ENCODE measurements at places on chromosomes 1 and 21. TPM values are rescaled to one million over a fixed set of nuclear protein-coding genes. Genes with fewer than 3 reads are reported as not detected.

DNA sequence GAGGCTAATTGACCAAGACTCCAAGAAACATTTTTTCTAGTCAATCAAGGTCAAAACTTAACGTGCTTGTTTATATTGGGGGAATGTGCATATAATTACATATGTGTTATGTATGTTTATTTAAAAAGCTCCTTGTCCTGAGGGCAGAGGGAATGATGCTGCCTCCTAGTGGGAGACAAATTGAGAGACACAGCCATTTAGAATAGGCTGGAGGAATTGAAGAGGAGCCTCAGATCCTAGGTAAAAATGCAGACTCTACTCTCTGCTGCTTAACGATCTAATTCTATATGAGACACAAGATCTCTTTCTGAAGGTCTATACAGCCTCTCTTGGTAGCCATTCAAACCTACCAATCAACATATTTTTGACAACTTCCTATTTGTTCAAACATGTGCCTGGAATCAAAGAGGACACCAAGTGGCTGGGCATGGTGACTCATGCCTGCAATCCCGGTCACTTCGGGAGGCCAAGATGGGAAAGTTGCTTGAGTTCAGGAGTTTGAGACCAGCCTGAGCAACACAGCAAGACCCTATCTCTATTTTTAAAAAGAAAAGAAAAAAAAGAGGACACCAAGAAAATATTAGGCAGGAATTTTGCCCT lies 136.6 kb upstream of the ZNF648 start:
- peak overlapping the region; percentile 66 for H3K27ac ChIP-seq
- no peak overlapping the region for H3K4me3 ChIP-seq
- H3K4me1 ChIP-seq = peaks cover 6% of the 10 kb centered on the region
- no peaks in the 10 kb centered on the region for H3K36me3 ChIP-seq
- no peaks in the 10 kb centered on the region for H3K27me3 ChIP-seq

- peak overlapping the region; percentile 86 for H3K27ac ChIP-seq
- DNase-seq = no peak
- H3K4me1 ChIP-seq = peaks cover 23% of the 10 kb centered on the region
- H3K27me3 ChIP-seq = no peaks in the 10 kb centered on the region
- no peaks in the 10 kb centered on the region for H3K36me3 ChIP-seq
- peak overlapping the region; percentile 32 for H3K4me3 ChIP-seq
Observed at GRCh38 chr1:174990382-174990999, 9.3 kb upstream of the CACYBP start.

DNA sequence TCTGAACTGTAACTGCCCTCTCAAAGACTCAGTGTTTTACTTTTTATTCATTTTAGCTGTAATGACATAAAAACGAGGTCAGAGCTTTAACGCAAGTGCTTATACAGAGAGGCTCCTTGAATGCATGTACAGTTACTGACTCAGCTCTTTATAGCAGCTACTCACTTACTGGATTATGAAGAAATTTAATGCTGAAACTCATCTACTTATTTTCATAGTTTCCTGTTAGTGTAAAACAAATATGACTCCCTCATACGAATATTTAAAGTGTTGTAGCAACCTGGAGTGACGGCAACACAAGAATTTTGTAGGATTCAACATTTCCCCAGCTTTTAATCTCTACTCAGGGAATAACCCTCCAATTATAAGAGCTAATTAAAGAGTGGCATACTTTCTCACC lies 32.7 kb downstream of the ADSS2 start:
- H3K36me3 ChIP-seq = peaks cover 72% of the 10 kb centered on the region
- H3K27ac ChIP-seq = no peak overlapping the region
- H3K4me1 ChIP-seq = no peaks in the 10 kb centered on the region
- no peak for DNase-seq
- H3K27me3 ChIP-seq = no peaks in the 10 kb centered on the region

Gene S100A2
- 2.8 TPM for polyA plus RNA-seq

- peak overlapping the region; percentile 69 for H3K27ac ChIP-seq
- H3K36me3 ChIP-seq = no peaks in the 10 kb centered on the region
- no peak for DNase-seq
- H3K4me3 ChIP-seq = peak overlapping the region; percentile 41
Observed at GRCh38 chr1:186681121-186681520, 898 bp upstream of the PTGS2 start.

Gene DYRK3
- 0.89 TPM for polyA plus RNA-seq

- H3K27ac ChIP-seq = no peak overlapping the region
- DNase-seq = no peak
- peaks cover 12% of the 10 kb centered on the region for H3K27me3 ChIP-seq
- no peak overlapping the region for H3K4me3 ChIP-seq
- H3K36me3 ChIP-seq = no peaks in the 10 kb centered on the region
Observed at GRCh38 chr1:175892686-175893085, 149.3 kb upstream of the TNR start.

GRCh38 chr21:45998871-45999580 lies 17.5 kb downstream of the COL6A1 start:
- no peaks in the 10 kb centered on the region for H3K27me3 ChIP-seq
- no peaks in the 10 kb centered on the region for H3K4me1 ChIP-seq
- H3K27ac ChIP-seq = no peak overlapping the region
- peaks cover 76% of the 10 kb centered on the region for H3K36me3 ChIP-seq
- no peak overlapping the region for H3K4me3 ChIP-seq
- DNase-seq = no peak

Gene ARHGEF16
- 1.5 TPM for polyA plus RNA-seq

DNA sequence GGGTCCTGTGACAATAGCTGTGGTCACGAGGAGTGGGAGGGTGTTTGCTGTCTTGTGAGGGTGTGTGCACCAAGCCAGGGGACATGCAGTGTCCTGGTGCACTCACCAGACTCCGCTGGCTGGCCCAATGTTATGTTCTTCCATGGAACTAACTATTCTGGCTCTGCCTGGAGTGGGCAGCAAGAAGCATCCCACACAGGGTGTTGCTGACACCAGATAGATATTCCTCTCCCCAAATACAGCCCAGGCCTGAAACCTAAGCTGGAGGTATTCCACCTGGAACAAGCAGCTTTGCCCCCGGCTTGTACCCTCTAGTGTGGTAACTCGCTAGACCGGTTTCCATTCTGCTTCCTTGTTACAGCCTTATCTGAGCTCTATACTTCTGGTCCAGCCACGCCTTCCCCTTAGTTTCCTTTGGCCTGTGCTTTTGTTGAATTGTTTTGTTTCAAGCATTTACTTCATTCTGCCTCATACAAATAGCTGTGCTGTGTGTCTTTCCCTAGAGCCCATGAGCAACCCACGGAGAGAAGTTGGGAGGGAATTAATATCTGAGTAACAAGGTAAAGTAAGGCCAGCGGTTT lies 14.7 kb upstream of the LY9 start:
- peak overlapping the region; percentile 76 for H3K27ac ChIP-seq
- no peak overlapping the region for H3K4me3 ChIP-seq
- H3K36me3 ChIP-seq = no peaks in the 10 kb centered on the region
- peaks cover 23% of the 10 kb centered on the region for H3K4me1 ChIP-seq
- DNase-seq = no peak

Gene CFH
- 7.3 TPM for polyA plus RNA-seq

DNA sequence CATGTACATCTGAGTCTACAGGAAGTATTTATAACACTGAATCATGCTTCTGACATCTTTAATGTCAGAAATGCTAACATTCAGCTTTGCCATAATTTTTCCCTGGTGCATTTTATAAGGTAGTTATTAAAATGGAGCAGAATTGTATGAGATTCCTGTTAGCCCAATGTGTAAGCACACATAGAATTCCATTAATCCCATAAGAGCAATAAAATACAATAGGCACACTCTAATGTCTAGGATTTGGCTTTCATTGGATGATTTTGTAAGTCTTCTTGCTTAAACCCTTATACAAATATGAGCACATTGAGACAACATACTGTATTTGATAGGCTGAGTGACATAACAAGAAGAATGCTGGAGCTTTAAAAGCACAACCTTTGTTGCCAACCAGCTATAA lies 256.4 kb downstream of the HMCN1 start:
- peaks cover 4% of the 10 kb centered on the region for H3K4me1 ChIP-seq
- H3K36me3 ChIP-seq = no peaks in the 10 kb centered on the region
- H3K4me3 ChIP-seq = no peak overlapping the region
- H3K27me3 ChIP-seq = no peaks in the 10 kb centered on the region
- no peak overlapping the region for H3K27ac ChIP-seq

GRCh38 chr21:39390212-39390765 lies 41.4 kb upstream of the HMGN1 start:
- DNase-seq = no peak
- no peak overlapping the region for H3K27ac ChIP-seq
- H3K36me3 ChIP-seq = peaks cover 42% of the 10 kb centered on the region
- H3K4me1 ChIP-seq = peaks cover 44% of the 10 kb centered on the region
- H3K4me3 ChIP-seq = no peak overlapping the region

DNA sequence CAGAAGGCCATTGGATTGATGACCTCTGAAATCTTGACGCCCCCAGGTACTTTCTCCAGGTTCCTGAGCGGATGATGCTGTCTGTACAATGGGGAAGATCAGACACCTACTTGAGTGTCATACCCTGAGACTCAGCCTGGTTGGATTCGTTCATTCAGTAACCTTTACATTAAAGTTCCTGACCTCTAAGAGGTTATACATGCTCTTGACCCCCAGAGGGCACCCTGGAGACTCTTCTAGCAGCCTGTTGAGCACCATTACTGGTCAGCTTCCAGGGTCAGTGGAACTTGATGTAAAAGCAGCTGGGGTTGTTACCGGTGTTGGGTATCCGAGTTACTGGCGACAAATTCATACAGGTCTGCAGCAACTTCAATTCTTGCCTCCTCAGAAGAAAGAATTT lies 114.3 kb upstream of the ZNF678 start:
- H3K36me3 ChIP-seq = no peaks in the 10 kb centered on the region
- no peaks in the 10 kb centered on the region for H3K27me3 ChIP-seq
- no peak for DNase-seq
- H3K27ac ChIP-seq = no peak overlapping the region
- no peaks in the 10 kb centered on the region for H3K4me1 ChIP-seq

GRCh38 chr1:97034651-97035050 lies 313.1 kb downstream of the PTBP2 start:
- no peak overlapping the region for H3K4me3 ChIP-seq
- H3K36me3 ChIP-seq = no peaks in the 10 kb centered on the region
- no peak overlapping the region for H3K27ac ChIP-seq
- no peaks in the 10 kb centered on the region for H3K4me1 ChIP-seq
- H3K27me3 ChIP-seq = no peaks in the 10 kb centered on the region

GRCh38 chr1:244952280-244952933 lies 88.1 kb upstream of the HNRNPU start:
- no peak for DNase-seq
- H3K36me3 ChIP-seq = no peaks in the 10 kb centered on the region
- H3K4me1 ChIP-seq = no peaks in the 10 kb centered on the region
- no peaks in the 10 kb centered on the region for H3K27me3 ChIP-seq

Gene PLA2G2C
- polyA plus RNA-seq = not detected

Gene SLC30A10
- polyA plus RNA-seq = not detected

DNA sequence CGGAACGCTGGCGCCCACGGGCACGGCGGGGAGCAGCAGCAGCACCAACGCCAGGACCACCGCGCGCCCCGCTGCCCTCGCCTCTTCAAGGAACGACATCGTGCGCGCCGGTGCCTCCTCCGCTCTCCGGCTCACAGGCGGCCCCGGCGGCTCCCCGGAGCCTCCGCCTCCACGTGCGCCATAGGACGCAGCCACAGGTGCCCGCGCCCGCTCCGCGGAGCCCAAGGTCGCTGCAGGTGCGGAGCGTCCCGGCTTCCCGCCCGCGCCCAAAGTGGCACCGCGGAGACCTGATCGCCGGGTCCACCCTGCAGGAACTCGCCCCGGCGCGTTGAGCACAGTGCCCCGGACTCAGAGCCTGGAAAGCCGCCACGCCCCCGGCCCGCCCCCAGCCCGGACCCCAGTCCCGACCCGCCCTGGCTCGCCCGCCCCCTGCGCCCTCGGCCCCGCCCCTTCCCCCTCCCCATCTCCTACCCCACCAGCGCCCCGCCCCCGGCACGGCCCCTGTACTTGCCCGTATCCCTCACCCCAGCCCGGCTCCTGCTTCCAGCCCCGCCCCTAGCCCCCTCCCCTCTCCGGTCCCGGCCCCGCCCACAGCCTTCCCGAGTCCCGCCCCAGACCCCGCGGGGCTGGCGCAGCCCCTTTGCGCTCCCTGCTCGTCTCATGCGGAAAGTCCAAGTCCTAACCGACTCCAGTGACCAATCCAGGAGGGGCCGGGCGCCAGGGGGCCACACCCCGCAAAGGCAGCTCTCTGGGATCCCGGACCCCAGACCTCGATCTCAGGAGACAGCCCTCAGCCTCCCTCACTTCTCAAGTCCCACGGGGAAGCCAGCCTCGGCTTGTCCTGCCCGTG lies at the start of gene MEGF6:
Gene MEGF6, minus strand, starts transcription at position 339 of the 850 bp plus-strand sequence. Its CDS starts 240 bp downstream, at position 99.
- H3K4me1 ChIP-seq = peaks cover 20% of the 10 kb centered on the region
- DNase-seq = peak; percentile 86
- H3K27ac ChIP-seq = no peak within 1 kb of the TSS
- peaks cover 18% of the 10 kb centered on the region for H3K27me3 ChIP-seq
- H3K4me3 ChIP-seq = peak within 1 kb of the TSS; percentile 75

GRCh38 chr1:194466706-194467105 lies 1280.3 kb upstream of the B3GALT2 start:
- H3K36me3 ChIP-seq = no peaks in the 10 kb centered on the region
- H3K4me3 ChIP-seq = no peak overlapping the region
- no peak for DNase-seq
- H3K4me1 ChIP-seq = no peaks in the 10 kb centered on the region

DNA sequence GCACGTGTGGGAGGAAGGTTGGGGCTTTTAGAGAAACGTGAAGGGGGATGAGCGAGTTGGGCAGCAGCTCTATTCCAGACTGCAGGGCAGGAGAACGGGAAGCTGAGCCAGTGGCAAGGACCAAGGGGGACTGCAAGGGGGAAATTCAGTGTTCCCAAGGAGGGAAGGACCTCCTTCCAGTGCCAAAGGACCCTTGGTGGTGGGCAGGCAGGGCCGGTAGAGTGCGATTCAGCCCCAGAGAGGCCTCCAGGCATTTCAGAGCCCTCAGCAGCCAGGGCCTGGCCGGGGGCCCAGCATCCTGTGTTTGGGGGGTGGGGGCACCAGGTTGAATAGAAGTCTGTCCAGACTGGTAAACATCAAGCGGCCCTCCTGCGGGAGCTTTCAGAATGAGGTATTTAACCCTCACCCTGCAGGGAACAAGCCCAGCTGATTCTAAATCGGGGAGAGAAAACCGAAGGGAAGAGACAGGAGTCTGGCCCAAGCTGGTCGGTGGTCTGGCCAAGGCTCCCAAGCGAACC lies 2.3 kb downstream of the COL9A2 start:
- H3K36me3 ChIP-seq = no peaks in the 10 kb centered on the region
- H3K27me3 ChIP-seq = peaks cover 19% of the 10 kb centered on the region
- DNase-seq = peak; percentile 75
- peaks cover 38% of the 10 kb centered on the region for H3K4me1 ChIP-seq

Gene CHD5
- 0.04 TPM for polyA plus RNA-seq

DNA sequence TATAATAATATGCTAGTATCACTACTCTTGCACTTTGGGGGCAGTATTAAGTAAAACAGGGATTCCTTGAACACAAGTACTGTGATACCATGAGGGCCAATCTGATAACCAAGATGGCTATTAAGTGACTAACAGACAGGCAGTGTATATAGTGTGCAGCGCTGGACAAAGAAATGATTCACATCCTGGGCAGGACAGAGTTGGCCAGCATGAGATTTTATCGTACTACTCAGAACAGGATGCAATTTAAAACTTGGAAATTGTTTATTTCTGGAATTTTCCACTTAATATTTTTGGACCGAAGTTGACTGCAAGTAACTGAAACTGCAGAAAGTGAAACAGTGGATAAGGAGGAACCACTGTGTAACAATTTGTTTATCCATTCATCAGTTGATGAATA lies 74.6 kb downstream of the DNTTIP2 start:
- H3K27ac ChIP-seq = peak overlapping the region; percentile 26
- DNase-seq = no peak
- no peaks in the 10 kb centered on the region for H3K27me3 ChIP-seq
- no peaks in the 10 kb centered on the region for H3K36me3 ChIP-seq
